ENCODE measurements at places on chromosomes 13 and 19.

DNA sequence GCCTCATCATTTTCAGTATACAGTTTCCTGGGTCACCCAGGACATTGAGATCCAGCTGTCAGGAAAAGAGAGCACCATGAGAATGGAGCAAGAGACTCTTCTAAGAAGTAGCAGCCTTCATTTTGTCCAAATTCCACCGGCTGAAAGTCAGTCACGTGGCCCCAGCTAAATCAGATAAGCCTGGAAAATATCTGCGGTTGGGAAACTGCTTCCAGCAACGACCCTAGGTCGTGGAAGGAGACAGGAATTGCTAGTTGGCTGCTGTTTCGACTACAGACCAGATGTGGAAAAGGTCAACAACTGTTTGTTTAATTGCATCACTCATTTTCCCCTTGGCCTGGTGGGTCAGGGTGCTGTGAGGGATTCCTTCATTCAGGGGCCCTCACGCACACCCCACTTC is 107.0 kb downstream of the ZNF536 start:
- peak; percentile 48 for DNase-seq

DNA sequence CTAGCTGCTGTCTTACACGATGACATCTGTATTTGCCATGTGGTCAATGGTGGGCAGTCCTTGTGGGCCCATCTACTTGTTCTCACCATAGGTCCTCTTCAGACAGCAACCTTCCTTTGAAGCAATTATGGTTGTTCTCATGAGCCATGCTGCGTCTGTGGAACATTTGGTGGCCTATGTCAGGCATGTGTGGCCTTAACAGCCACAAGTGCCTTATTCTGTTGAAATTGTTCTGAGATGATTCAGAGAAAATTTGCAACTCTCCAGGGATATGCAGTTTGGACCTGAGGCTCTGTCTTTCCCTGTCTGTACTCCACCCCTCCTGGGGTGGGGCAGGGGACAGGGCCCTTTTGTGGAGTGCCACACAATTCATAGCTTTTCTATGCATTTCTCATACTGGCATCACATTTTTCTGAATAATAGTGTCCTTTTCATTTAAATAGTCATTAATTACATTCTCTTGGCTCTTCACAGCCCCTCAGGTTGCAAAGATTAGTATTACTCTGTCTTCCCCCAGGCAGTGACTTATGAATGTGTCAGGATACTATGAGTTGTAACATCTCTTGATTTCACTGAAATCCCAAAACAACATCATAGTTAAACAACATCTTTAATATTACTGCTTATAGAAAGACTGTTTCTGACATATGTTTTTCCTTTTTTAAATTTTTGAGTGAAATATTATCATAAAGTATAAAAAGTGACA is 102.1 kb downstream of the ITGBL1 start:
- DNase-seq, result no peak

DNA sequence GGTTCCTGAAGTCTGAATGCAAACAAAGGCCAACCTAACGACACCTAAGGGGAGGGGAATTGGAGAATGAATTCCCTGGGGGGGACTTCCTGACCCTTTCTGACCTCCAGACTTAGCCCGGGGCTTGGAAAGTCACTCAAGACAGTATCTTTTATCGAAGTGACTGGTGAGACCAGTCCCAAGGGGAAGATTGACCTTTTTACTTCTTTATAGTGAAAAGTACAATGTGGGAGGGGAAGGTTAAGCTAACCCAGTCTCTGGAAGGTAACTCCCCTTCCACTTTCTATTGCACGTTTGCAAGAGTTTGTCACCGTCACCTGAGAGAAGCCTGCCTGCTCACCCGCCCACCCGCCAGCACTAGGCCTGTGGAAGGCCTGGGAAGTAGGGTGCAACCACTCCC is 111.9 kb downstream of the EFNB2 start:
- no peak for DNase-seq

- peak; percentile 57 for DNase-seq
Measured at GRCh38 chr13:31797154-31797775, 57.9 kb downstream of the RXFP2 start.

DNA sequence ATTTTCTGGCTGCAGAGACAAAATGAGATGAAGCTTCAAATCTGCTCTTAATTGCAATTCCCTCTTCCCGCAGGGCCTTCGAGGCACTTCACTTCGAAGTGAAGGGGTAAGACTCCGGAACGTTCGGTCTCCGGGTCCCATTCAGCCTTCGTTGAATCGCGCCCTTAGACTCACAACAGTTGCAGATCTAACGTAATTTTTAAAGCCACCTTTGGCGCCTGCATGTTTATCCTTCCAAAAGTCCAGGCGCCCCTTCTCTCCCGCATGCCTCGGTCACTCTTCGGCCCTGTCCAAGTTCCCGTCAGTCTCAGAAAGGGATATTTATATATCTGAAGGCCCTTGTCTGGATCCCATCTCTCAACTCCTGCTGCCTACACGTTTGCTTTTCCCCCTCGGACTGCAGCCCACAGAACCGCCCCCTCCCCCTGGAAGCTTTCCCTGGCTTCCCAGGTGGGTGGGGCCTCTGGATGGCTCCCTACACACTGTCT is 915 bp upstream of the KCTD12 start:
- peak; percentile 23 for DNase-seq

GRCh38 chr19:41697198-41697855 is 9.3 kb upstream of the CEACAM7 start:
- DNase-seq, result no peak

- DNase-seq, result no peak
Measured at GRCh38 chr13:38444904-38445303, 95.3 kb downstream of the UFM1 start.

GRCh38 chr13:110463871-110464510 is 97.5 kb downstream of the RAB20 start:
- DNase-seq, result no peak

DNA sequence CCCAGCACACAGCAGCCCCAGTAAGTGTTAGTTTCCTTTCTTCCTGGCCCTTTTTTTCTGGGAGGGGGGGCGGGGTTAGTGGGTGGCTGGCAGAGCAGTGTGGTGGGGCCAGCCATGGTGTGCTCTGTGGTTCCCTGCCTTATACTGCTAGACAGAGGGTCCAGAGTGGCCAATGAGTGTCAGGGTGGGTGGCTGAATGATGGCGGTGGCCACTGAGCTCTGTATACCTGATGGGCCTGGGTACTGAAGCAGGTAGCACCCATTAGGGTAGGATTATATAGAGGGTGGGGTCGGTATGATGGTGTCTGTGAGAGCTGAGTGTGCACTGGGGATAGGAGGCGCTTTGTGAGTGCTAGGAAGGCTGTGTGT is 13.8 kb downstream of the CIC start:
- no peak for DNase-seq

DNA sequence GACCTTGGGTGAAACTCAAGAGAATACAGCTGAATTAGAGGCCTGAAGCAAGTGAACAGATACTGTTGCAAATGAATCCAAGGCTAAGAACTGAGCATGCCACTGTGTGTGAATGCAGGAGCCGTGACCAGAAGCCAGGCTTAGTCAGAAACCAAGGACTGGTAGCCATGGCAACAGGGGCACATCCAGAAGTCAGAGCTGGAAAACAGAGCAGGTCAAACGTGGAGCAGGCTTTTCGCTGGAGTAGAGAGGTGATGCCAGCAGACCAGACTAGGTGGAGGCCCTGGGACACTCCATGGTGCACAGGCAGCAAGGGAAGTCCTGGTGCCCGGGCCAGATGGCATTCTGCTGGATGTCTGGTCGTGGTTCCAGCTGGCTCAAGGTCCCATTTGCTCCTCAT is 564.1 kb downstream of the PCDH9 start:
- DNase-seq, result peak; percentile 67

DNA sequence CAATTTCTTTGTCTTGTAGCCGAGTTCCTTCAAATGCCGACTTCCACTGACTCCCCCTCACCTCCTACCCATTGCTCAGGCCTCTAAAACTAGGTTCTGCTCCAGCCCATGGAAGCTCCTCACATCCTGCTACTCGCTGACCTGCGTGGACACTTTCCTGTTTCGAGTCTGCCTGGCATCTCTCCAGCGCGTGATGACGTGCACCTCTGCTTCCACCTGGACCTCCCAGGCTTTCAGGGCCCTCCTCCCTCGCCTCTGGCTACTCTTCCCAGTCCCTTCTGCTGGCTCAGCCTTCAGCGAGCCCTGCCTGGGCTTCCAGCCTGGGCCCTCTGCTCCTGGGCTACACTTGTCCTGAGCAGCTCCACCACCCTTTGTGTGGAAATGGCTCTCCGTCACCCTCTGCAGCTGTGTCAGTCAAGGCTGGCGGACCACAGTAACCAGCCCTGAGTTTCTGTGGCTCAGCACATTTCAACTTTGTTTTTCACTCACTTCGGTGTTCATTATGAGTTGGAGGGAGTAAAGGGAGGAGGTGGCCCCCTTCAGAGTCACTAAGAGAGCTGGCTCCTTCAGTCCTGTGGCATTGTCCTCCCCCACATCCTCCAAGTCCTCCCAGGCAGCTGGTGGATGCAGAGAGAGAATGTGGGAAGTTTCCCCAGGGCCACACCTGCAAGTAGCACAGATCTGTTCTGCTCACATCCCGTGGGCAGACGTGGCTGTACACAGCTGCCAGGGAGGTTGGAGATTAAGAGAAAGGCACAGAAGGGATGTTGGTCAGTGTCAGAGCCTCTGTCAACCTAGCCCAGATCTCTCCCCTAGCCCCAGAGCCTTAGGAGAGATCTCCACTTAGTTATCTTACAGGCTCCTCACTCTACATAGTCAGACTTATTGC is 49.4 kb downstream of the SERP2 start:
- DNase-seq, result no peak

GRCh38 chr13:31042481-31043165 is 110.2 kb downstream of the TEX26 start:
- no peak for DNase-seq

DNA sequence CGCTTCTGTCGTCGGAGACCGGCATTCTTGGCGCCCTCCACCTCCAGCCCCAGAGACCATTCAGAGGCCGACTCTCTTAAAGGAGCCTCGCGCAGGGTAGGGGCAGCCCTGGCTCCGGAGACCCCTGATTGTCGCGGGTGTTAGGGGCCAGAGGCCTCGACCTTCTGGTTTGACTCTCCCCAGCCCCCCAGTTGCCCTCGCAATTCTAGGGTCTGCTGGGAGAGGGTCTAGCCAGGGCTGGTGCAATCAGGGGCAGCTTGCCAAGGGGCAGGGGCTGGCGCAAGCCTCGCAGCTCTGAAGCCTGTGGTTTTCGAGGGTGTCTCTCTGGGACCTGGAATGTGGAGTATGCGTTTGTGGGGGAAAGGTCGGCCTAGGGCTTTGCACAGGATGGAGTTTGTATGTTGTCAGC is 1.6 kb upstream of the SLC7A10 start:
- DNase-seq, result no peak

DNA sequence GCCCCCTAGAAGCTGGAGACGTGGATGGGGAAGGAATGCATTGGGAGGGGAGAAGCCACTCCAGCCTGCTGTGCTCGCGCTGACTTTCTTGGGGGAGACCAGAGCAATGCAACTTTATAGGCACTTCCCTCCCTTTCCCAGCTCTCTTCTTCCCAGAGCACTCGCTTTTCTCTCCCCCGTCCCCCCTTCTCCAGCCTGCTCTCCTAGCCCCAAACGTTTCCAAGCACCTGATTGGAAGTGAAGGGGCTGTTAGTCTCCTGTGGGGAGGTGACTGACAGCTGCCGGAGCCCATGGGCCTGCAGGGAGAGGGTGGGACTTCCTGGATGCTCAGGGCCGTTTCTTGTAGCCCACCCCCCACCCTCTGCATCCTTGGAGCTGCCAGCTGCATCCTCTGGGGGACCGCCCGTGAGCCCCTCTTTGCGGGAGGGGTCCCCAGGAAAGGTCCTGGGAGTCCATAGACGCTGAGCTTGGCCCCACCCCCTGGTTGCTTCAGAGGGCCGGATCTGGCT is 2.5 kb downstream of the HDGFL2 start:
- DNase-seq, result peak; percentile 81

- no peak for DNase-seq
Measured at GRCh38 chr19:56690670-56691069, 19.1 kb upstream of the ZNF835 start.

- no peak for DNase-seq
Measured at GRCh38 chr19:6778386-6778785, 5.9 kb downstream of the VAV1 start.

GRCh38 chr19:38736413-38737280 is 7.6 kb downstream of the CAPN12 start:
- peak; percentile 93 for DNase-seq

DNA sequence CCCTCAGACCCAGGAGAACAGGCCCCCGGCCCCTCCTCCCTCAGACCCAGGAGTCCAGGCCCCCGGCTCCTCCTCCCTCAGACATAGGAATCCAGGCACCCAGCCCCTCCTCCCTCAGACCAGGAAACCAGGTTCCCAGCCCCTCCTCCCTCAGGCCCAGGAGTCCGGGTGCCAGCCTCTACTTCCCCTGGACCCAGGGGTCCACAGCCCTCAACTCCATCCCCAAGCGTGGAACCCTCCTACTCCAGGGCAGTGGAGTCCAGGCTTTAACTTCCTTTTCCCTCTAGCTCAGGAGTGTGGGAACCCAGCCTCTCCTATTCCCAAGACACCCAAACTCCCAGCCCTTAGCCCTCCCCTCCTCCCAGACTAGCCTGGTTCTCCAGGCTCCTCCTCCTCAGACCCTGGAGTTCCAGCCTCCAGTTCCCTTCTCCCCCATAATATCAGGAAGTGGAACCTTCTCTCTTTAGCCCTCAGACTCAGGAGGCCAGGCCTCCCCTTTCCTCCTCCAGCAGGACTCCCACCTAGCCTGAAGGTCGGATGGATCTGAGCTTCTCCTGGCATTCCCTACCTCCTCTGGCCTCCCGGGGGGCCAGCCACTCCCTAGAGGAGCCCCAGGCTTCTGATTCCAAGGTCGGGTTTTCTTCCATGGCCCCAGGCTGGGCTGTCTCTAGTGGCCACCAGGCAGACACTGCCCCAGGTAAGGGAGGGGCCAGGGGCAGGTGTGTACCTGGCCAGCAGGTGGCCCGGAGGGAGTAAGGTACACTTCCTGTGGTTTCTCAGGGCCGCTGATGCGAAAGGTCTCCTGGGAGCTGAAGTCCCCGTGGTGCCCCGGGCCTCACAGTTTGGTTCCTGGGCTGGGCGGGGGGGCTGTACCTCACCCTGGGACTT is at the start of gene TMC4:
TSS of gene TMC4 (minus strand) at position 690 of the 888 bp plus-strand sequence. CDS start at position 647, 43 bp downstream.
- DNase-seq, result peak; percentile 93

GRCh38 chr19:28319918-28320317 is 893.0 kb downstream of the UQCRFS1 start:
- no peak for DNase-seq

- no peak for DNase-seq
Measured at GRCh38 chr19:29798774-29799497, 12.9 kb upstream of the CCNE1 start.

- no peak for DNase-seq
Measured at GRCh38 chr19:7575434-7576040, 20.1 kb upstream of the CAMSAP3 start.

DNA sequence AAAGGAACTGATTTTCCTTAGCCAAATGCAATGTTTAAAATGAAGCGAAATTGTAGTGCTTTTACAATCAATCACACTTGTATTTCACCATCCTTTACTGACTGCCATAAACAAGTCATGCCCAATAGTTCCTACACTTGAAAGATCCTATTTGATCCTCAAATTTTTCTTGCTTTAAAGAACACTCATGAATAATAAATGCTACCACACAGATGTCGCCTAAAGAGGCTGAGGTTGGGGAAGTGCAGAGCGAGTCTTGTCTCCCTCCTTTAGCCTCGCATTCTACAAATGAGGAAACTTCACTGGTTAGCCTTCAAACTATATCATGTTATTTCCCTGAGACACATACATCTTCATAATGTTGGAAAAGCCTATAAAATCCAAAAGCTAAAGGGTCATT is 18.7 kb upstream of the AMER2 start:
- no peak for DNase-seq

- no peak for DNase-seq
Measured at GRCh38 chr13:85436029-85436428, 363.2 kb downstream of the SLITRK6 start.

GRCh38 chr13:112447761-112448603 is 71.8 kb downstream of the SPACA7 start:
- DNase-seq, result no peak

Data from hepatocyte (in vitro differentiated cells).